ENCODE measurements at places on chromosomes 5 and 9.

GRCh38 chr9:11269036-11269435, 656.2 kb upstream of the PTPRD start:
- no peak for DNase-seq

GRCh38 chr9:96215841-96216240, 86.1 kb downstream of the HSD17B3 start:
- DNase-seq = no peak

DNA sequence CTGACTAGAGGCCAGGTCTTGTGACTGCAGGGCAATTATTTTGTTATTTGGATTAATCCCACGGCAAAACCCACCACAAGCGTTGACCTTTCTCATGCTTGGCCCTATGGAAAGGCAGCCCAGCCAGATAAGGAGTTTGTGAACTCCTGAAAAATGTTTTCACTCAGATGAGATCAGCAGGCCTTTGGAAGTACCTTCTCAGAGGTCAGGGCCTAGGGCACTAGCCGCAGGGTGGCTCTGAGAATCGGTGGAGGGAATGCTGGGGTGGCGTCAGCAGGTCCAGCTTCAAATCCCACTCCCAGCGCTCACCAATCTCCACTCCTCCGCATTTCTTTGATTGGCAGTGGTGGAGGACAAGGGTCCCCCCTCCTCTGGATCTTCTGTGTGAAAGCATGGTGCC, 194.4 kb downstream of the GADD45G start:
- DNase-seq = no peak

DNA sequence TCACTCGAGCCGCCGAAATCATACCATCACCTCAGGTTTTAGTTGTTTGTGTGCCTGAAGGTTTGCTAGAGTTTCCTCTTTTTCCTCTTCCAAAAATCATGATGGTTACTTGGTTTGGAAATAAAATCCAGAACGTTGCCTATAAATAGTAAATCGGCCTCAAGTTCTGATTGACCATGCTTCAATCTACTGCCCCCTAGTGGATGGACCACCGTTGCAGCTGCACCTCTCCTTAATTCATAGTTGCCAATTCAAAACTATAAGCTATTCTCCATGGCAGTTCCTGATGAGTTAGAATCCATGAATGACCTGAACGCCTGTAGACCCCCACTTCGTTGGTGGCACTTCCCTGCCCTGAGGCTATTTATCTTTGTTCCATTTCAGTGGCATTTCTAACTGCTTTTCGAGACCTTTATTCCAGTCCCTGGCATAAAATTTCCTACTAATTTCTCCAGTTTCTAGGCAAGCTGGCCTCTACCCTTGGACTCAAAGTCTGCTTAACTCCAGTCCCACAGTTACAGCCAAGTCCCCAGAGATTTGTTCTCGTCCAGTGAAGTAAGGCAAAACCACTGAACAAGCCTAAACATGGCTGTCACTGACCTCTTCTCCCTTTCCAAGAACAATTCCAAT, 422.6 kb downstream of the EFNA5 start:
- no peak for DNase-seq

- no peak for DNase-seq
Measured at GRCh38 chr5:90022002-90022710, 387.4 kb downstream of the CETN3 start.

DNA sequence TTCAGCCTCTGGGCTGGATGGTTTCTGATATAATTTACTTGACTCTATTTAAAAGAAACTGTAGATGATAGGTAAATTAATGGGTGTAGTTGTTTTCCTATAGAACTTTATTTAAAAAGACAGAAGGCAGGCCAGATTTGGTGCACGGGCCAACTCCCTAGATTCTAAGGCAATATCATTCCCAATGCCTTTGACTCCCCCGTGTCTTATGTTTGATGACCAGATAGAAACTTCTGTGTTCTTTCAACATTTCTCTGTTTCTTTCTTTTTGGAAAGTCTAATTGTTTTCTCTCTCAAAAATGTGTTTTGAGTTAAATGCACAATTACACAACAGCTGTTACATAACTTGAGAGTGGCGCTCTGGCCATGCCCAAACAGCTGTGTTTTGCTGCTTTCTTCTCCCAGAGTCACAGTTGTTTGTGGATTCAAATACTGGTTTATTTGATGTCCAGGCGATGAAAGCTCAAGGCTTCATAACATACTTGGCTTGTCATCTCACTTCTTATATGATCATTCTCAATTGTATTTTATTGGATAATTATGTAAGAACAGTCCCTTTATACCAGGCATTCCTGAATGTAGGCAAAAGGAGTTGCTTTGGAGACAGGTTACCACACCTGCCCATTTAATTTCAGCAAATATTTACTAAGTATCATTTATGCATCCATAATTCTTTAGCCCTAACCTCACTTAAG, 1.7 kb upstream of the ALDH1A1 start:
- no peak for DNase-seq

GRCh38 chr5:94744906-94745305, 126.4 kb downstream of the SLF1 start:
- no peak for DNase-seq

DNA sequence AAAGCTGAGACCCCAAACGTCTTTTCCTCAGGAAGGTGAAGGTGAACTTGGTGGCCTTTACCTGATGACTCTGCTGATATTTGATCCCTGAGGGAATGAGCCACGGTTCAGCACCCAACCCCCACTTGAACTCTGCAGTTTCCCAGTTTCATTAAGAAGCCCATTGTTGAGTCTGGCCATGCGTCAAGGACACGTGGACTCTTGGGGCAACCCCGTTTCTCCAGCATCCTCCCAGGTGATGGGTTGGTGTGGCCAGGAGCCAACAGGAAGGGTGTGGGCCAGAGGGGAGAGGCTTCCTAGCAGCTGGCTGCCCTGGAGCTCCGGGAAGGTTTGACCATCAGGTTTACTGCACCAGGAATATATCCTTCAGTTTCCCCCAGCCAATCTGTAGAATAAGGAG, 59.5 kb upstream of the GNE start:
- no peak for DNase-seq

GRCh38 chr5:10235350-10235749, 14.3 kb downstream of the ATPSCKMT start:
- no peak for DNase-seq

Data from cortex of kidney (tissue), 1 donor.